Hematopoietic multipotent progenitor cell treated with erythropoietin and hydrocortisone succinate and interleukin-3 and kit ligand, for 8 days (in vitro differentiated cells): ENCODE measurements at places on chromosomes 7 and 10.

GRCh38 chr7:132789281-132789680, 213.0 kb upstream of the PLXNA4 start:
- no peak for DNase-seq

DNA sequence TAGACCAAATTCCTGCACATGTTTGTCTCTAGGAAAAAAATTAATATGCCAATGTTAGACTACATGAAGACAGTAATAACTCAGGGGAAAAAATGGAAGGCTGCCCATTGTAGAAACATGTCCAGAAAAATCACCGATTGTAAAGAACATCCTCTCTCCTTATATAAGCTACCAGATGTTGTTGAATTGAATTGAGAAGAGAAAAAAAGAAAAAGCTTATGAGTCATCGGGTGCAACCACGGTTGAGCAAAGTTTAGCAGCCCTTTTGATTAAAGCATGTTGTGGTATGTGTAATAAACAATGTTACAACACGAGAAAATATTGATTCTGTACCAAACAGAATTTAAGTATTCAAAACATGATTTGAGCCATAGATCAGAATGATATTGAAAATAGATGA, 102.3 kb upstream of the ARHGAP21 start:
- no peak for DNase-seq

GRCh38 chr7:134948736-134949135, 37.6 kb upstream of the AGBL3 start:
- DNase-seq: no peak

DNA sequence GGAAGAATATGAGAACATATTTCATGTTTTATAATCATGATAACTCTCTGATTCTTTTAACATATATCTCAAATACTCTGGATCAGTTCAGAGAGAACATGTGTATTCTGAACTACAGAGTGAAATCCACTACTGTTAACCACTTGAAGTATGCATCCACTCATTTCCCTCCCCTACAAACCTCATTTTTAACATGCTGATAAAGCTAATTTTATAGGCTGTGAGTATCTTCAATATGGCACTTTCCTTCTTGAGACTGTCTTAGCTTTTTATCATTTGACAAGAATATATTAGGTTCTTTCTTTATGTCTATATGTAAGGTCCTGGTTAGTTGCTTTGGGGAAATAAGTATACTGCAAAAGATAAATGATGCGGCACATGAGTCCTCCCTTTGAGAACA, 154.8 kb downstream of the MLLT10 start:
- no peak for DNase-seq

GRCh38 chr7:55912748-55913158, 25.5 kb downstream of the ZNF713 start:
- no peak for DNase-seq

- DNase-seq: peak; percentile 8
Measured at GRCh38 chr7:118059209-118059608, 124.8 kb upstream of the LSM8 start.

- no peak for DNase-seq
Measured at GRCh38 chr7:129780257-129780973, 168.9 kb downstream of the NRF1 start.

GRCh38 chr10:113278664-113279063, 274.2 kb upstream of the HABP2 start:
- no peak for DNase-seq

DNA sequence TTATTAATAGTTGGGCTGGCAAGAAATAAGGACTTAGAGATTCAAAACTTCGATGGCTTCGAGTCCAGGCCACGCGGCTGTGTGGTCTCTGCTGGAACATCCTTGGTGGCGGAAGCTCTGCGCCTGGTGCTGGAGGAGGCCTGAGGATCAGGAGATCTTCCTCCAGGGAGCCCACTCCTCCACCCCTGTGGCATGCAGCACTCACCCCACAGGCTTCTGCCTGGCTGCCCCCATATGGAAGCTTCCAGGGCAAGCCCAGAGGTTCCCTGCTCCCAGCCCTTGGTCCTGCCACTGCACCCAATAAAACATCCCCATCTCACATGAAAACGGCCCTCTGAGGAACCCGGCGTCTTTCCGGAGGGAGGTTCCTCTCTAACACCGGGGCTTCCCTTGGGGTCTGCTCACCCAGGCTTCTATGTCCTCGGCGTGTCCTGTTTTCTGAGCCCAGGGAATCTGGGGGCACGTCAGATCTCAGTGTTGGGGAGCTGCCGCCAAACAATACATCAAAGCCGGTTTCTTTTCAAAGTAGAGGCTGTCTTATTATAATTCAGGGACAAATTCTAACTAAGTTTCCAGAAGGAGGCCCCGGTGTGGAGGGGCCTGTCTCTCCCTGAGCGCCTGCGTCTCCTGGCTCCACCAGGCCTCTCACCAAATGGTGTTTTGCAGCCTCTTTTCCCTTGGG, 32.4 kb downstream of the CALML3 start:
- DNase-seq: no peak

DNA sequence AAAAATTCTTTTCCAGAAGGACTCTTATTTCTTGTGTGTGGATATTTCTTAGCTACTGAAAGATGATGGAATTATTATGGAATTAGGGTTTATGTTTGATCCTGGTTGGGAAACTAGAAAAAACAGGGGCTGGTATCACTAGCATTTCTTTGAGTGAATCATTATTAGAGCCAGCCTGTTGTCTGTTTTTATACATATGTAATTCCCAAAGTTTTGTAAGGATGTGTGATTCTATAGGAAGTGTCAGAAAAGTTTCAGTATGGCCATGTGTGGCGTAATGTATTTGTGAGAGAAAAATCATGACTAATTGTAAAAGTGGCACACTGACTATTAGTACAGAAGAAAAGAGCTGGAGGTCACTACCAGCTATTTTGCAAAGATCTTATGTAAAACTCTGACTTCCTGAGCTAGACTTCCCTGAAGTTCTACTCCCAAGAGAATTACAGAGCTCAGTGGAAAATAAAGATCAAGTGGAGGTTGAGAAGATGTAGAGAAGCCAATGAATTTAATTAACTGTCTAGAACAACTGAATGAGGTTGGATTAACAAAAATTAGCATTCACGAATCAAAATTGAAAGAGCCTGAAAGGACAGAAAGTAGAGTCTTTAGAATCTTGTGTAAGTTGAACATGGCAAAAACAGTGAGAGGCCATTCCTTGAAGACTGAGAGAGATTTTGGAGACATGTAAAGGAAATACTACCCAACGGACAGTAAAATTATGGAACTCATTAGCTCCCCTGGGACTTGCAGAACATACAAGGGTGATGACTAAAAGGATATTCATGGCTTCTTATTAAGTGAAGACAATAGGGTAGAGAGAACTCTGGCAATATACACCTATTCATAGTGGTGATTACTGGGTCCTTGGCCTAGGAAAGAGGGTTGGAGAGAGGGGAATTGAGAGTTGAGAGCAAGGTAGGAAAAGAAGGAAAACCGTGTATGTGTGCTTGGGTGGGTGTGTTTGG, 12.5 kb downstream of the ZNF365 start:
- no peak for DNase-seq

DNA sequence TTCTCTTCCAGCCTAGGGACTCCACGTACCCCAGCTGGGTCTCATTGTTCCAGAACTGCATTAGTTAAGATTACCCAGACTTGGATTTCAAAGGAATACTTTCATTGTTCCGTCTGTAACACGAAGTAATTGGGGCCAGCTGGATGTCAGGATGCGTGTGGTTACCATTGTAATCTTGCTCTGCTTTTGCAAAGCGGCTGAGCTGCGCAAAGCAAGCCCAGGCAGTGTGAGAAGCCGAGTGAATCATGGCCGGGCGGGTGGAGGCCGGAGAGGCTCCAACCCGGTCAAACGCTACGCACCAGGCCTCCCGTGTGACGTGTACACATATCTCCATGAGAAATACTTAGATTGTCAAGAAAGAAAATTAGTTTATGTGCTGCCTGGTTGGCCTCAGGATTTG, 21.0 kb downstream of the LRRC17 start:
- no peak for DNase-seq

DNA sequence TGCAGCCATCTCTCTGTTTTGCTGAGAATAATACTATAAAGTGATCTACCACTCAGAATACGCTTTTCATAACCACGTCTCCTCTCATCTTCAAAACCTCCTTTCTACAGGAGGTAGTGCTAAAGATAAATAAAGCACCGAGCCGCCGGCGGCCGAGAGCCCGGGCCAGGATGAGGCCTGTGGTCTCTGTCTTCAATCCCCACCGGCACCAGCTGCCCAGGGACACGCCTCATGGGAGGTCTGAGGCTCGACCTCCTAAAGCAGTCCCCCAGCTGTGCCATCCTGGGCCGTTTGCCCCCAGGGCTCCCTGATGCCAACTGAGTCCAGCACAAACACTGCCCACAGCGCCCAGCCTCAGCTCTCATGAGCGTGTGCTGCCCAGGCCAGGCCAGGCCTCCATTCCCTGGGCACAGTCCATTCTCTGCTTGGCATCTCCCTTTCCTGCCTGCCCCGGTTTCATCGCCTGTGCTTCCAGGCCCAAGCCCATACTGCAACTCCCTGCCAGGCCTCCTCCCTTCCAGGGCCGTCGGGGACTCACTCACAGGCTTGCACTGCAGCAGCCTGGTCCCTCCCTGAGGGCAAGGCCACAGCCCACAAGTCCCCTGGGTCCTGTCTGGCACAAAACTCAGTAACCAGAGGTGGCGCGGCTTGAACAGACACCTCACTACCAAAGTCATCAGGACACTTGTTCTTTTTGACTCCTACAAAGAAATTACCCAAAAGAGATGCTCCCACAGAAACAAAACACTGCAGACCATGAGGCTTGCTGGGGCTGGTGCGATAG, 2.5 kb downstream of the INTS1 start:
- no peak for DNase-seq

DNA sequence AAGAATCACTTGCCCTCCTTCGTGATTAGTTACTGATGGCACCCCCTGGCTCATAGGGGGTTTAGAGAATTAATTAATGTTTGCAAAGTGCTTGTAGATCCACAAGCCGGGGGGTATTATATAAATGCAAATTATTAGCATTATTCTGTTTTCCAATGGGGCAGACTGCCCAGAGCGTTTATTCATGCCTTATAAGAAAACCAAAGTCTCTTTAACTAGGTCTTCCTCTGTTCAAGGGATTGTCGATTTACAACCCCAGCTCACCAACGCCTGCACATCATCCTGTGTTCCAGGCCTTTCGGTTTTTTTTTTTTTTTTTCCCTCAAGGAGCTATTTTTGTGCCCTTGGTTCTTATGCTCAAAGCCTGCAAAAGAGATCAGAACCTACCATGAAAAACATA, 630.7 kb downstream of the PARD3 start:
- DNase-seq: no peak

GRCh38 chr7:137753948-137754851, 92.6 kb downstream of the DGKI start:
- DNase-seq: no peak

DNA sequence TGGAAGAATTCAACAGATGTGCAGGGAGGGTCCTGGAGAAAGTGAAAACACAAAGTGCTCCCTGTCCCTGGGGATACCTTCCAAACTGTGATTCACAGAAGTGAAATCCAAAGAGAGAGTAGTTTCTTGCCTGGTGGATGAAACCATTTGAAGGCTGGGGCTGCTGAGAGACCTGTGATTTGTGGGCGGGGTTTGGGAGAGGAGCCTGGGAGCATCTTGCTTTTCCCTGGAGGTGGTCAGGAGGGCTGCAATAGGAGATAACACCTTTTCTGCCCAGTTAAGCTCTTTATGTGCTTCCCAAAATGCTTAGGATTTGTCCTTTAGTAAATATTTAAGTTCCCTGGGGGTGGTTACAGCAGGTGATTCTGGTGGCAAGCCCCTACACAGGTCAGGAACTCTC, 105.3 kb upstream of the TPK1 start:
- no peak for DNase-seq

DNA sequence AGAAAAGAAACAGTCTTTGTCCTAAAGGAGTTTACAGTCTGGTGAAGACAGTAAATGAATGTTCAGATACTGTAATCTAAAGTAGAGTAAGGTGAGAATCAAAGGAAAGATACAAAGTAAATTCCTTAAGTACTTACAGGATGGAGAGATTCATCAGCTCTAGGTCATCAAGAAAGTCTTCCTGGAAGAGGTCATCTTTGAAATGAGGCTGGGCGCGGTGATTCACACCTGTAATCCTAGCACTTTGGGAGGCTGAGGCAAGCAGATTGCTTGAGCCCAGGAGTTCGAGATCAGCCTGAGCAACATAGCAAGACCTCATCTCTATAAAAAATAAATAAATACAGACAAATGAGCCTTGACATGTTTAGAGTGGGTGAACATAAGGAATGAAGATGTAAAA, 18.3 kb downstream of the FHIP2A start:
- DNase-seq: no peak

- no peak for DNase-seq
Measured at GRCh38 chr7:130844811-130845580, 111.0 kb upstream of the KLF14 start.

- DNase-seq: no peak
Measured at GRCh38 chr7:74454021-74454924, 567 bp downstream of the GTF2IRD1 start.

DNA sequence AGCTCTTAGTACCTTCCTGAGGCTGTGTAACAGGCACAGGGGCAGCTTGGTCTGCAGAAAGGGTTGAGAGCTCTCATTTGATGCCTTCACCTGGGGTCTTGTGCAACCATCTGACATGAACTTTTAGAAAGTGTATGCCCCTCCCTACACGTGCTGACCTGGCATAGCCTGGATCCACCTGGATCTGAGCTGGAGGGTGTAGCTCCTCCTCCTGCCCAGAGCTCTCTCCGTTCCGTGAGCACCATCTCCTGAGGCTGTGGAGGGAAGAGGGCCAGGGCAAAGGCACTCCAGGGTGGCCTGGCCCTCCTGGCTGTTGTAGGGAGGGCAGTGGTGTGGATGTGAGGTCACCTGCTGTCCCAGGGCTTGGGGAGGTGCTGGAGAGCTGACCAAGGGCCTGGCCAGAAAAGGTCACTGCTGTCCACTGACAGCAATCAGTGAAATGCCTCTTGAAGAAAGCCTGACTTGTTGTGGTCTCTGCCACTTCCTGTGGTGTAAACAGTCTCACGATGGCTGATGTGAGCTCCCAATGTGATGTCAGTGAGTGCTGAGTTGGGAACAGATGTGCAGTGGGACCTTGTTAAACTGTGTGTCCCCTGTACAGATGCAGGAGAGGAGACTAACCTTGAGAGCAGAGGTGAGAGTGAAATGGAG, 23.0 kb downstream of the AMZ1 start:
- DNase-seq: no peak

GRCh38 chr7:142803901-142804300, 33.1 kb downstream of the PRSS2 start:
- DNase-seq: no peak

DNA sequence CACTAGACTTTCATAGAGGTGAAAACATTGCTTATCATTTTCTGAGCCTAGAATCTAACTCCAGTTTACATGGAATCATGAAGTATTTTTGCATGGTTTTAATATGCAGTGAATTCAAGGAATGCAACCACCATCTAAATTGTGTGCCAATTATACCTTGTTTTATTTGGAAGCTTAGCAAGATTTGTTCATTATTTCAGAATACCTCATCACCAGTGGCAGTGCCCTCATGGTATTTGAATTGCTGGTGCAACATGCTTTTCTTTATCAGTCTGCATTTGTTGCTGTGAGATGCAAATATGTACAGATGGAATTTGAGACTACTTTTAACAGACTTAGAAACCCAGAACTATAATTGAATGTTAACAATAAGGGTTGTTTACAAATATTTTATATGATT, 18.7 kb upstream of the ZNF800 start:
- no peak for DNase-seq
